ENCODE measurements at places on chromosomes 7 and 10.

DNA sequence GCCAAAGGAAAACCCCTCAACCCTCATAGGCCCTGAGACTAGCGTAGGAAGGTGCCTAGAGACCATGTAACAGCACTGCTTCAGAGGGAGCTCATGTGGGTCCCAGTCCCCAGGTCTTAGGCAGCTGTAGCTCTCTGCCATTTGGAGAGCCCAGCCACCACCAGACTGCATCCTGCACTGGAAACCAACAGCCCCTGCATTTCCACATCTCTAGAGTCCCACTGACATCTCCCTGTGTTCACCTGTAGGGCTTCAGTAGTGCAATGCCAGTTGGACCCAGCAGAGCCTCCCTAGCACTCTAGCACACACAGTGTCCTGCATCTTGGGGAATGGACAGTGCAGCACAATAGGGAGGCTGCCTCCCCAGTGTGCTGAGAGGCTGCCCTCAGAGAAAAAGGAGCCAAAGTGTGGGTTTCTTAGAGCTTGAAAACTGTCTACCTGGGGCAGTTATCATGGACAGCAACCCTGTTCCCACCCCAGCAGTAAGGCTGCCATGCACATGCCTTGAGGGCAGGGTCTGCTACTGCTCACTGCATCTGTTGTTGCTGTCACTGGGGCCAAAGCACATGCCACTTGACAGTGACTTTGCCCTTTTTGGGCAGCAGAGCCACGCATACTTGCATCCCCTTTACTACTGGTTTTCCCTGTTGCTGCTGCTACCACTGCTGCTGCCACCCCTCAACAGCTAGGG lies 46.7 kb upstream of the ANTXRL start:
- DNase-seq = no peak

DNA sequence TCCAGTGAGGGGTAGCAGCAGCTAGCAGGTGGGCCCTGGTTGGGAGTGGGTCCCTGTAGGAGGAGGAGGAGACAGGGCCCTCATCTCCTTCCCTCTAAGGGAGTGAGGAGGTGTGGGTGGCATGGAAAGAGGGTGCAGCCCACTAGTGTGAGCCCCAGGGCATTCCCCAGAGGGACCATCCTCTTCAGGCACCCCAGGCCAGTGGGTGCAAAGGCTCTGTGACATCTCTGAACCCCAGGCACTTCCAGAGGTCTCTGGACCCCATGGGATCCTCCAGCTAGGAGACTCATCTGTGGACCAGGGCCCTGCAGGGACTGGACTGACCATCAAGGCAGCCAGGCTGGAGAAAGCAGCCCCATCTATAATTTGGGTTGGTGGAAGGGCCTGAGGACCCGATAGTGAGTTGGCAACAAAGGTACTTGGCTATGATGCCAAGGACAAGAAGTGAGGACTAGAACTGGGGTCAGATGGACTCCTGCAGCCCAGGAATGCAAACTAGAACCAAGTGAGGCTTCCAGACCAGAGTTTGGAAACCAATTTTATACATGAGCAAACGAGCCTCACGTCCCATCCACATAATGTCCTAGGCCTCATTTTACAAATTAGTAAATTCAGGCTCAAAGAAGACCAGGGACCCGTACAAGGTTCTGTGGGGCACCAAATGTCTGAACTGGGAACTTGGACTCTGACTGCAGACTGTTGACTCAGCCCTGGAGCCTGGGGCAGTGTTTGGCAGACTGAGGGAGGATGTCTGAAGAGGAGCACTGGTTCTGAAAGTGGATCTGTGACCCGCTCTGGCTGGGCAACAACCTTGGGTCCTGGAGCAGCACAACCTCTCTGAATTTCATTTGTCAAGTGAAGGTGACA lies 1.4 kb upstream of the VSTM4 start:
- DNase-seq = no peak

DNA sequence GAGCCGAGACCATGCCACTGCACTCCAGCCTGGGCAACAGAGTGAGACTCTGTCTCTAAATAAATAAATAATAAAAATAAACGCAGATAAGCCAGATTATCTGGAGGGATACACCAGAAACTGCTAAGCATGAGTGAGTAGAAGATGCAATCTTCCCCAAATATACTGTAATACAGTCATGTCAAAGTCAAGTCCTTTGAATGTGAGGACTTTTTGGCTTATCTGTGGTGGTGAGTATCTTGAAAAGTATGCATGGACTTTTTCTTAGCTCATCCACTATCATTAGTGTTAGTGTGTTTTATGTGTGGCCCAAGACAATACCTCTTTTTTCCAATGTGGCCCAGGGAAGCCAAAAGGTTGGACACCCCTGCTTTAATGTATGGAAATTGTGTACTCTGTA lies 44.7 kb upstream of the PITRM1 start:
- DNase-seq = no peak

DNA sequence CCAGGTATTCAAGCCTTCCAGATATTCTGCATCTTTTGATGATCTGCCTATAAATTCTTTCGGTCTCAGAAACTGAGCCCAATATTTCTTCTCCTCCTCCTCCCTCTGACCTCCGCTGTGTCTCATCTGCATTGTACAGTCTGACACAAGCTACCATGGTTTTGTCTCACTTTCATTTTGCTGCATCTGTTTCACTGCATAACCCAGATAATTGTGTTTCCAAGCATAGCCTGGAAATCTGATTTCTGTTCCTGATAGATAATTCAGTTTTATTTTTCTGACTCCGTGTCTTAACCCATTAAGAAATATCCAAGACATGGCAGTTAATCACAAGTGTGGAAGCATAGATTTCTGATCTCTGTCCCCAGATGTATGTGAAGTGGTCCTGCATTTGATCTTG lies 374.2 kb upstream of the SEMA3A start:
- DNase-seq = no peak

- no peak for DNase-seq
These were observed 70.4 kb upstream of the DNAJB12 start for GRCh38 chr10:72425133-72425532.

- no peak for DNase-seq
These were observed 273.1 kb downstream of the PHTF2 start for GRCh38 chr7:78071491-78072200.

DNA sequence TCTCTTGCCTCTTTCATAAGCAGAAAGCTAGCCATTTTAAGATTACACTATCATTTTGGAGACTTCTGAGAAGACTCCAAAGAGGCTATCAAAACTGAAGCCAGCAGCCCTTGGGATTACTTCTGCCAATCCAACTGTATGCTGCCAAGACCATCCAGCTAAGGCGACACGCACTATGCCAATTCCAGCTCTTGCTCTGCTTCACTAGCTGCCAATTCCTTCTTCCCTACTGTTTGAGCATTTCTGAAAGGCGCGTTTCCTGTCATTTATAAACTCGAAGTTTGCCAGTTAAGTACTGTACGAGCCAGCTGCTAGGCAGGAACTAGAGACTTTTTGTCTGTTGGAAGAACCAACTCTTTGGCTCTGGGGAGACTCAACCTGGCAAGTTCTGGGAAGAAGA lies 36.5 kb downstream of the MALSU1 start:
- no peak for DNase-seq

DNA sequence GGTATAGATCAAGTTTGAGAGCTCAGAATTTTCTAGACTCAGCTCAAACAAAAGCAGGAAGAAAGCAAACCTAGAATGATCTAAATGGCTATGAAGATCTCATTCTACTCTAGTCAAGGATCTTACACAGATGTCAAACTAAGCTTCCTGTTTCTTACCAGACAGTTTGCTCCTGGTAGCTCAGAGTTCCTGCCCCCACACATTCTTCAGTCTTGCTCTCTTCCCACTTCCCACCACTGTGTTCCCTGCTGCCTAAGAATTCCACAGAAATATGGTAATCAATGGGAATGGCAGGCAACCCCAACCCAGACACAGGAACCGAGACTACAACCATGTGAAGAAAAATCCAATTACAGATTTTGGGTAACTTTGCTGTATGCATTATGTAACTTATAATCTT lies 133.4 kb upstream of the PTN start:
- no peak for DNase-seq

- no peak for DNase-seq
These were observed 116.5 kb downstream of the MARCHF5 start for GRCh38 chr10:92407305-92408016.

Data from T-helper 9 cell (primary cell).